AG04450 (cell line): ENCODE measurements at places on chromosomes 7 and 10.

GRCh38 chr7:8597565-8597964 is 164.2 kb downstream of the NXPH1 start:
- no peak for DNase-seq

- no peak for DNase-seq
Observed at GRCh38 chr10:34875061-34875460, 60.0 kb upstream of the PARD3 start.

DNA sequence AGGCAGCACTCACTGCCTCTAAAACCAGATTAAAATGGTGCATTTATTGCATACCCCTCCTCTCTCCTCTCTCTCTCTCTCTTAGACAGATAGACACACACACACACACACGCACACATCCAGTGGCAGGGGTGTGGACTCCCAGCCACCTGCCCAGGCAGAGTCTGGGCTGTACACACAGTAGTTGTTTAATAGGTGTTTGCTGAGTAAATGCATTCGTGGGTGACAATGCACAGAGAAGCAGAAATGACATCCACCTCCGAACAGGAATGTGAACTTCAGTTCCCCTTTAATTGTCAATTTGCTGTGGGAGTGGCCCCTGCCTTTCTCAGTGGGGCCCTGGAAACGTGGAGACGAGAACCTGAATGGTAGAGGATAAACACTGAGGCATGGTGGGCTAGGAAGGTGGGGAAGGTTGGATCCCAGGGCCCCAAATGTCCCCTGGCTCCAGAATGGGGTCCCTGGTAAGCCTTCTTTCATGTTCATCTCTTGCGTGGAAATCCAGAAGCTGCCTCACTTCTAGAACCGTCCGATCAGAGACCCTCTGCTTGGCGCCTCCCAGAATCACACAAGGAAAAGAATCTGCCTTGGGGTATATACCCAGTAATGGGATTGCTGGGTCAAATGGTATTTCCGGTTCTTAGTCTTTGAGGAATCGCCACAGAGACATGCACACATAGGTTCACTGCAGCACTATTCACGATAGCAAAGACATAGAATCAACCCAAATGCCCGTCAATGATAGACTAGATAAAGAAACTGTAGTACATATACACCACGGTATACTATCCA is 58.5 kb upstream of the ECHDC3 start:
- DNase-seq: no peak

DNA sequence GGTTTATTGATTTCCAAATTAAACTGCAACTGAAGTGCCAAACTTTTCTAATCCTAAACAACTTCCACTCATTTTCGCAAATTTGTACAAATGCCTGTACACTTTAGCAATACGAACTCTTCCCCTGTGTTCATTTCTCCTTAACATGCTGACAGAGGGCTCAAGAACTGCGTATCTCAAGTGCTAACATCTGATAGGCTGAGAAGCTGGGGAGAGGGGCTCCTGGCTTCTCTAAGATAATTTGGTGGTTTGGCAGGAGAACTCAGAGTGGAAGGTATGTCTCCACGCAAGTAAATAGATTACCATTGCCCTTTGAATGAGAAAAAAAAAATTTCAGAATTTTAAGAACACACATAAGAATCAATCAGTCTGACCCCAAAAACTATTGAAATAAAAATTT is 53.3 kb upstream of the ANLN start:
- no peak for DNase-seq

GRCh38 chr7:4758791-4759190 is 16.6 kb upstream of the AP5Z1 start:
- DNase-seq: no peak
